ENCODE measurements at places on chromosomes 16 and 17. TPM values are rescaled to one million over a fixed set of nuclear protein-coding genes. Genes with fewer than 3 reads are reported as not detected.

DNA sequence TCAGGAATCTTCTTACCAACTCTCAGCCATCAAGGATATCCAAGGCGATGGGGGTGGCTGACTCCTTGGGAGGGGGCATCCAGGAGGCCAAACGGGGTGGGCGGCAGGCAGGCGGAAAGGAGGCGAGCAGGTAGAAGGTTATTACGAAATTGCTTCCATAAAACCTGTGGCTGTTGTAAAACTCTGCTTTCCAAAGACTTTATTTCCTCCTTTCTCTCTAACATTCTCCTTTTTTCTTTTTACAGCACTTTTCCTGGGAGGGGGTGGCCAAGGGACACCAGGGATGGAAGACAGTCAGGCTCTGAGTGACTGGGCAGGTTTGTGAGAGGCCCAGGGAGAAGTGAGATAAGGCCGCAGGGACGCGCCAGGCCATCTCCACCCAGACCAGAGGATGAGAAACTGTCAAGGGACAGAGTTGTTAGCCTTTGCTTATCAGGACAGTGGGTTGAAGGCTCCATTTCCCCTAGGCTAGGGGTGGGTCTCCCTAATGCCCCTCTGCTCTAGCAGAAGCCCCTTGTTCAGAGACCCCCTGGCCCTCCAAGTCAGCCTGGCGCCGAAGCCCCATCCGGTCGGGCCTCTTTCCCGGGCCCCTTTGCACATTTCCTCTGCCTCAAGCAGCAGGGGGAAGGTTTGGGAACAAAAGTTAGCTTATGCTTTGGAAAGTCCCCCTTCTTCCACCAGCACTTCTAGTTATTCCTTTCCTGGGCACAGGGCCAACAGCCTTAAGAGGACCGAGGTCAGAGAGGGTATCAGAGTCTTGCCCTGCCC, 5.0 kb upstream of the HOXB9 start:
- DNase-seq, result no peak
- H3K27me3 ChIP-seq, result peaks cover 83% of the 10 kb centered on the region
- H3K4me1 ChIP-seq, result peaks cover 17% of the 10 kb centered on the region
- H3K36me3 ChIP-seq, result no peaks in the 10 kb centered on the region
- H3K4me3 ChIP-seq, result no peak overlapping the region

GRCh38 chr17:81196505-81197408, 26.0 kb downstream of the CEP131 start:
- no peak for DNase-seq
- H3K36me3 ChIP-seq, result no peaks in the 10 kb centered on the region
- H3K4me1 ChIP-seq, result no peaks in the 10 kb centered on the region
- no peak overlapping the region for H3K27ac ChIP-seq

DNA sequence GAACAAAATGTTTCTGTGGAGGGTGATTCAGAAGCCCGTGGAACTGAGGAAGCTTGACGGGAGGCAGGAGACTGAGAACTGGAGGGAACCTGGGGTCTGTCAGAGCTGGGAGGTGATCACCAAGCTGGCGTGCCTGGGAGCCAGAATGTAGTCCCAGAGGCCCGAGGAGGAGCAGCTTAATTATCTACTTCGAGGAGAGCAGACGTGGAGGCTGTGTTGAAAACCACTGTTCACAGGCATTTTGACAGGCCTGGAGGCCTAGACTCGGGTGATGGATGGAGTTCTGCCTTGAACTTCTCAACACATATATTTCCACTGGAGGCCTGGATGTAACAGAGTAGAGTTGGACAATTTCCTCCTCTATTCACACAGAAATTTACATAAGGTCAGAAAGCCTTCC, 177.7 kb upstream of the SALL1 start:
- H3K27me3 ChIP-seq, result no peaks in the 10 kb centered on the region
- no peak overlapping the region for H3K27ac ChIP-seq
- H3K4me3 ChIP-seq, result no peak overlapping the region
- H3K36me3 ChIP-seq, result no peaks in the 10 kb centered on the region

DNA sequence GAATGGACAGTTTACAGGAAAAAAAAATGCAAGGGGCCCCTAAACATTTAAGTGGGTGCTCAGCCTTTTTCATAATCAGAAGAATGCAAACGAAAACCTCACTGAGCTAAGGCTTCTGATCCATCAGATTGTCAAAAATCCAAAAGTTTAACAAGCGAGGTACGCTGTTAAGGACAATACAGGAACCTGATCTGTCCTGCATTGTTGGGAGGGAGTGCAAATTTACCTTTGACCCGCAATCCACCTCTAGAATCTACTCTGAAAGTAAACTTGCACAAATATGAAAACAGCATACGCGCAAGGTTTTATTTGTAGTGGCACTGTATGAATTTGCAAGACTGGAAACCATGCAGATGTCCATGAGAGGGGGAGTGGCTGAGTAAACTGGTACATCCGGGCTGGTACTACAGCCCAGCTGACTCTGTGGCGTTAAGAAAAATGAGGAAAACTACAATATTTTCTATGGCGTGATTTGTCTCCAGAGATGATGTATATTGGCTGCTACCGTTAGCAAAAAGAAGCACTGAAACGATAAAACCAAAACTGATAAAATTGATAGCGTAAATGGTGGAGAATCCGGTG, 28.8 kb upstream of the ST6GALNAC1 start:
- peak overlapping the region; percentile 95 for H3K27ac ChIP-seq
- H3K27me3 ChIP-seq, result no peaks in the 10 kb centered on the region
- H3K4me1 ChIP-seq, result peaks cover 41% of the 10 kb centered on the region

- H3K27me3 ChIP-seq, result no peaks in the 10 kb centered on the region
- no peak overlapping the region for H3K4me3 ChIP-seq
- peaks cover 14% of the 10 kb centered on the region for H3K4me1 ChIP-seq
- peaks cover 84% of the 10 kb centered on the region for H3K36me3 ChIP-seq
Observed at GRCh38 chr17:66692421-66692690, 142.6 kb upstream of the CACNG5 start.

DNA sequence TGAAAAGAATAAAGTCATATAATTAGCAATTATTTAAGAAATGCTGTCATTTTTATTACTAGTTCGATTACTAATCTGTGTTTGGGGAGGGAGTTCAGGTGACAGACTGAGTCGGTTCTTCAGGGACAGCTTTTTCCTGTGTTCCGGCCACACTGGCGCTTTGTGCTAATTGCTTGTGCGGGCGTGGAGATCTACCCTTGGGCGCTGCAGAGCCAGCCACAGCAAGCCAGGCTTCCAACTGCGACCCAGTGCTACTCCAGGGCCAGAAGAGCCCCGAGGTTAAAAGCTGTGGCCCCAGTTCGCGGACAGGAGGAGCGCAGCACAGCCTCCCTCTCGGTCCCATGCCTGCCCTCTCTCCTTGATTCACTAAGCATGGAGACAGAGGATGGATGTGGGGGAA, 6.5 kb upstream of the OR2C1 start:
- H3K27me3 ChIP-seq, result peaks cover 1% of the 10 kb centered on the region
- H3K27ac ChIP-seq, result no peak overlapping the region
- H3K36me3 ChIP-seq, result no peaks in the 10 kb centered on the region
- no peak overlapping the region for H3K4me3 ChIP-seq
- DNase-seq, result no peak

- H3K4me3 ChIP-seq, result no peak overlapping the region
- H3K27ac ChIP-seq, result no peak overlapping the region
- no peaks in the 10 kb centered on the region for H3K36me3 ChIP-seq
- peaks cover 6% of the 10 kb centered on the region for H3K4me1 ChIP-seq
- peaks cover 14% of the 10 kb centered on the region for H3K27me3 ChIP-seq
- no peak for DNase-seq
Observed at GRCh38 chr16:24671455-24671954, 57.9 kb upstream of the TNRC6A start.

- DNase-seq, result peak; percentile 22
- peaks cover 2% of the 10 kb centered on the region for H3K27me3 ChIP-seq
- H3K4me1 ChIP-seq, result no peaks in the 10 kb centered on the region
- H3K27ac ChIP-seq, result no peak overlapping the region
Observed at GRCh38 chr17:56125830-56126819, 27.1 kb upstream of the ANKFN1 start.

DNA sequence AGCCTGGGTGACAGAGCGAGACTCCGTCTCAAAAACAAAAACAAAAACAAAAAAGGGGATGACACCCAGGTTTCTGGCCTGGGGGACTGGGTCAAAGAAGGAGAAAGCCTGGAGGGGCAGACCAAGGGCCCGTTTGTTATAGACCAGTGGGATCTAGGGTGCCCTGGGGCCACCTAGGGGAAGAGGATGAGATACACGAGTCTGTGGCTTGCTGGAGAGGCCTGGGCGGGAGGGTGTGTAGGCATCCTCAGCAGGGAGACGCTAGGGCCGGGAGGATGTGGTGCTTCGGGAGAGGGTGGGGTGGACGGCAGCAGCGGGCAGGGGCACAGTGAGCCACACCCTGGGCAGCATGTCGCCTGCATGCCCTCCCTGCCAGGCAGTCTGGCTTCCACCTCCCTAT, 17.1 kb upstream of the CRK start:
- H3K36me3 ChIP-seq, result peaks cover 12% of the 10 kb centered on the region
- H3K27me3 ChIP-seq, result peaks cover 5% of the 10 kb centered on the region
- no peak overlapping the region for H3K4me3 ChIP-seq
- DNase-seq, result peak; percentile 59
- peaks cover 15% of the 10 kb centered on the region for H3K4me1 ChIP-seq

DNA sequence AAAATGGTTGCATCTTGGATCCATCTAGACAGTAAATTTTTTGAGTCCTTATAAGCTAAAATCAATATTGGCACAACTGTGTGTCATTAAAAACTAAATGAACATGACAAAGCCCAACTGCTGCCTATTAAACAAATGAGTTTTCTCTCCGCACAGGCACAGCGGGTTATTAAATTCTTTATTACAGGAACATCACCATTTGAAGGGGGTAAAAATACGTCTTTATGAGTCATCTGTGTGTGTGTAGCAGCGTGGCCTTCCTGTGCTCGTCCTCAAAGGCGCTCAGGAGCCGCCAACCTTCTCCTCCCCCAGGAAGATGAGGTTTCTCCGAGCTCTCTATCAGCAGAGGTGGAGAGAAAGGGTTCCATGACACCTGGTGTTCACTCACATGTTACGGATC, 62.6 kb upstream of the SDK2 start:
- no peak for DNase-seq
- no peak overlapping the region for H3K4me3 ChIP-seq
- H3K27me3 ChIP-seq, result peaks cover 13% of the 10 kb centered on the region

- H3K36me3 ChIP-seq, result peaks cover 17% of the 10 kb centered on the region
- H3K27ac ChIP-seq, result no peak overlapping the region
- no peak for DNase-seq
- no peaks in the 10 kb centered on the region for H3K27me3 ChIP-seq
- H3K4me3 ChIP-seq, result no peak overlapping the region
Observed at GRCh38 chr16:84715424-84715823, 15.6 kb downstream of the USP10 start.

- DNase-seq, result no peak
- H3K4me1 ChIP-seq, result peaks cover 6% of the 10 kb centered on the region
- H3K27ac ChIP-seq, result no peak overlapping the region
- H3K4me3 ChIP-seq, result no peak overlapping the region
Observed at GRCh38 chr17:32288615-32289014, 23.0 kb downstream of the RHBDL3 start.

- H3K4me3 ChIP-seq, result no peak overlapping the region
- H3K27me3 ChIP-seq, result no peaks in the 10 kb centered on the region
- H3K4me1 ChIP-seq, result no peaks in the 10 kb centered on the region
- no peak overlapping the region for H3K27ac ChIP-seq
- no peaks in the 10 kb centered on the region for H3K36me3 ChIP-seq
- DNase-seq, result no peak
Observed at GRCh38 chr16:19033761-19034160, 33.7 kb upstream of the COQ7 start.

- H3K4me1 ChIP-seq, result peaks cover 53% of the 10 kb centered on the region
- H3K4me3 ChIP-seq, result peak overlapping the region; percentile 44
- H3K27me3 ChIP-seq, result no peaks in the 10 kb centered on the region
- no peak for DNase-seq
- no peaks in the 10 kb centered on the region for H3K36me3 ChIP-seq
Observed at GRCh38 chr16:25052151-25052511, 37.0 kb upstream of the ARHGAP17 start.

DNA sequence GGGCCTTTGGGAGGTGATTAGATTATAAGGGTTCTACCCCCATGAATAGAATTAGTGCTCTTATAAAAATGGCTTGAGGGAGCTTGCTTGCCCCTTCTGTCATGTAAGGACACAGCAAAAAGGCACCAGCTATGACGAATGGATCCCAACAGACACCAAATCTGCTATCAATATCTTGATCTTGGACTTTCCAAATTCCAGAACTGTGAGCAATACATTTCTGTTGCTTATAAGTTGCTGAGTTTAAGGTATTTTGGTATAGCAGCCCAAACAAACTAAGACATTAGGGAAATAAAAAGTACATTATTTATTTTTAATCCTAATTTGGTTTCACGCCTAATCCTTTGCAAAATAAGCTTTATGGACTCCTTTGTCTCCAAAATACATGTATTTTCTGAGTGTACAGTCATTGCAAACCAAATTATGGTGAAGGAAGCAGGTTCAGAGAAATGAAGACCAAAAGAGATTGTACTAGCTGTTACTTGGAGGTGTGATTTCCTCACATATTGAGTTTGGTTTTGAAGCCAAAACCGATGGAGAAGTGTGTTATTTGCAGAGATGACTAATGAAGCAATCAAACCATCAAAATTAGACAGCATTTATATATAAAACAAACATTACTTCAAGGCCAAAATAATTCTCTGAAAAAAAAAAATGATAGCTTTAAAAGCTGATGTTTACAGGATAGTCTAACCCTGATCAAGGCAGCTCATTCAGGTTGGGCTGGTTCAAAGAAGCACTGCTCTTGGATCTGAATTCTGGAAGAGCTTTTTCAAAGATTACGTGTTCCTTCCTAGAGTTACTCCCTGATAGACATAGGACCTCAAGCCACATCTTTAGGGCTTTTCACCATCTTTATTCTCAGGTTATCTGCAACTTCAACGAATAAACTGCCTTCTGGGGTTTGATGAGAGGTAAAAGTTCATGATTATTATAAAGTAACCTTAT, 71.6 kb downstream of the MYO1D start:
- no peak for DNase-seq
- H3K27me3 ChIP-seq, result peaks cover 6% of the 10 kb centered on the region
- H3K27ac ChIP-seq, result no peak overlapping the region
- peaks cover 10% of the 10 kb centered on the region for H3K4me1 ChIP-seq
- no peak overlapping the region for H3K4me3 ChIP-seq
- no peaks in the 10 kb centered on the region for H3K36me3 ChIP-seq

DNA sequence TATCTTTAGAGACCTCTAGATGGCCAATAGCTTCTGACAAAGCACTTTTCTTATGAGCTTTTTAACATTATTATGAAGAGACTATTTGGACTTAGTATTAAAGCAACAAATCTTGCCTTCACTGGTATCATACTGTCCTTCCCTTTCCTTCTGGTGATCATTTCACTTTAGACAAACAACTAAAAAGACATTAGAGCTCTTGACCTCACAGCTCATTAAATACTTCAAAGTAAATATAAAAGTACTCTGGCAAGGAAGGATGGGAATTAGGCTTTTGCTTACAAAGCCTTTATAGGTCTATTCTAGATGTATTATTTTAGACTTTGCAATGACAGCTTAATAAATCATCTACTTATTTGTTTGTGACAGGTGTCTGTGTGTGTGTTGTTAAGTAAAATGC, 11.1 kb downstream of the STXBP4 start:
- H3K4me3 ChIP-seq, result no peak overlapping the region
- DNase-seq, result no peak
- peaks cover 11% of the 10 kb centered on the region for H3K4me1 ChIP-seq
- H3K36me3 ChIP-seq, result peaks cover 15% of the 10 kb centered on the region
- H3K27me3 ChIP-seq, result no peaks in the 10 kb centered on the region

Gene TMEM106A
- total RNA-seq, result 10.1 TPM

Gene BAIAP2
- 5.0 TPM for total RNA-seq

Gene CTRL
- total RNA-seq, result 5.5 TPM

Gene CDC6
- 103 TPM for total RNA-seq

Gene CLEC19A
- not detected for total RNA-seq

Gene SHISA9
- total RNA-seq, result not detected

Gene MMP15
- 0.61 TPM for total RNA-seq

Gene OR1F1
- total RNA-seq, result not detected

Gene ZNF768
- 7.0 TPM for total RNA-seq

Gene UBN1
- 42.1 TPM for total RNA-seq

Gene NTN3
- 0.10 TPM for total RNA-seq
